ENCODE measurements at places on chromosomes 1 and 21.

- DNase-seq, result no peak
Measured at GRCh38 chr1:156146769-156147405, 6.5 kb upstream of the SEMA4A start.

- DNase-seq, result peak; percentile 70
Measured at GRCh38 chr1:56584910-56585528, 5.7 kb upstream of the PLPP3 start.

- no peak for DNase-seq
Measured at GRCh38 chr1:235882816-235883215, 16.1 kb upstream of the LYST start.

DNA sequence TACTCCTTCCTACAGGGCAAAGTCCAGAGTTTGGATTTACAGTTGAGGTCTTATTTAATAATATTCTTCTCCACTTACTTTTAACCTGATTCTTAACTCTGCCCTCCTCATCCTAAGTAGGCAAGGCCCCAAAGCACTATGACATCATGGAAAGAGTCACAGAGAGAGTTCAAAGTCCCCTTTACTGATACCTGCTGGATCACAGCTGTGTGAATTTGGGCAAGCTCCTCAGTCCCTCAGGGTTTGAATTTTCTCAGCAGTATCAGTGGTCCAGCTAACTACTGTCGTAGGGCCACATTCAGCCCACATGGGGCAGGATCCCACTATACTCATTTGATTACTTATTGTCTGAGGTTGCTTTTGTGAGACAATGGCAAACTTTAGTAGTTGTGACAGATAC lies 16.0 kb downstream of the TYW3 start:
- no peak for DNase-seq

- DNase-seq, result no peak
Measured at GRCh38 chr1:184379111-184379752, 7.6 kb upstream of the C1orf21 start.

DNA sequence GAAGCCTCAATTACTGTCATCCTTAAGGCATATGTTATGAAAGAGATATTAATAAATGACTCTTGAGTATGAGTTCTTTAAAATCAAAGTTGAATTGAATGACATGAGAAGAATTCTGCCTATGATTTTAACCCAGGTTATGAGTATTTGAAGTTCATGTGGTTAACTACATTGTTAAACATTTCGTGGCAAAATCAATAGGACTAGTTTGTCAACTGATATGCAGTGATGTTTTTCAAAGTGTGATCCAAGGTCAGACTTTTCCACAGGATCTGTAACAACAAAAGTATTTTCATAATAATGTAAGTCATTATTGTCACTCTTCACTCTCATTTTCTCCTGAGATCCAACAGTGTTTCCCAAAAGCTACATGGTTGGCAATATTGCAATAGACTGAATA lies 189.5 kb downstream of the DENND1B start:
- DNase-seq, result no peak

DNA sequence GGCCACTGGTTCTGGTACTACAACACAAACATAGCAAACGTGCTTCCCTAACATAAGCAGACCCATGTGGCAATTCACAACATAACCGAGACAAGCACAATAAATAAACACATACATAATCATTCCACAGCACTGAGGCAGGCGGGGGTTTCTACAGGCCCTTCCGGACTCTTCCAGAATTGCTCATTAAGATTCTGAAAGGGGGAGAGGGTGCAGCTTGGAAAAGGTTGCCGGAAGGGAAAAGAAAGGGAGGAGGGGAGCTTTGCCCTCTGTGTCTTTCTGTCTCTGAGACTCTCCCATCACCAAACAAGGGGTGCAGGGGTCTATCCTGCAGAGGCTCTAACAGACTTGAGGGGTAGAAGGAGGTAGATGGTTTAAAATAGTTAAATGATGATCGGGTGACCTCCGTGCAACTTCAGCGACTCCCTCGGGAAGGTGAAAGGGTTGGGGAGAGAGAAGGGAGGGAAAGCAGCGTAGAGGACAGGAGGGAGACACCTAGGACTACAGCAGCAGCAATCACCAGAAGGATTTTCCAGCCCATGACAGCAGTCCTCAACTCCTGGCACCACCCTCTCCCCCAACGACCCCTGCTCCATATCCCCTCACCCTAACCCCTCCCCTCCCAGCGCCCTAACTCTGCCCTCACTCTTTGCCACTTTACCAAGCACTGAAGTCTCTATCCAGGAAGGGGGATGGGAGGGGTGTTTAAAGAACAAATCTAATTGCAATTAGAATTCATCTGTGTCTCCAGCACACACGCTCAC lies 365.5 kb upstream of the ESRRG start:
- peak; percentile 4 for DNase-seq

- DNase-seq, result peak; percentile 6
Measured at GRCh38 chr1:64608005-64608650, 136.7 kb upstream of the RAVER2 start.

GRCh38 chr21:29939924-29940275 lies at the start of gene GRIK1:
Gene GRIK1, minus strand, starts transcription at chr21:29939996.
- DNase-seq, result peak; percentile 6

DNA sequence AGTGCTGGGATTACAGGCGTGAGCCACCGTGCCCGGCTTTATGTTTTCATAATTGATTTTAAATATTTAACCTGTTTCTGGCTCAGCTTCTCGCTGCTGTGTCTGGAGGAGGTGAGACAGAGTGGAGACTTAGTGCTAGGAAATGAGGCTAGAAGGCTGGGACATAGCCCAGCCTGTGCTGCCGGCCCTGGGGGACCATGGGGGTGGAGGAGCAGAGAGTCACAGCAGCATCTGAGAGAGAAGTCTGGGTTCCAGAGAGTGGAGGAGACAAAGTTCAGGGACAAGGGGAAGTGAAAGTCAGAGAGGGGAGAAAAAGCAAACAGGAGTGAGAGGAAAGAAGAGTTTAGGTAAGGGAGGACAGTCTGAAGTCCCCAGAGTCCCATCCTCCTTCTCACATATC lies 71.9 kb downstream of the LHX9 start:
- no peak for DNase-seq

- DNase-seq, result no peak
Measured at GRCh38 chr1:29677028-29678024, 441.0 kb downstream of the PTPRU start.

- DNase-seq, result no peak
Measured at GRCh38 chr21:42337276-42337675, 13.5 kb downstream of the TFF2 start.

GRCh38 chr21:42480736-42481135 lies 15.3 kb downstream of the RSPH1 start:
- no peak for DNase-seq

DNA sequence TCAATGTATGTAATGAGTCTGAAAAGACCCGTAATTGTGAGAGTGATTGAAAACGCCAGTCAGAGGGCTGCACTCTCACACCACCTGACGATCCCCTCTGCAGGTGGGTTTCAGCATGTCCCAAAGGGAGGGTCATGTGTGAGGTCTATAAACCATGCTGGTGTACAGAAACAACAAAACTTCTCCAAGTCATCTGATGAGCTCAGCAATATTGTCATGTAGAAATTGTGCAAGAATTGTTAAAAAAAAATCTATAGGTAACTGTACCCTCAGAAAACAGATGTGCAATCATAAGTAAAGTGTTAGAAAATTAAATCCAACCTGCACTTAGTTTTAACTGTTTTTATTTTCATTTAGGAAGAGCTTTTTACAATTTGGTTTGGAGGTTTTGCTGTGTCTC lies 152.5 kb downstream of the PCBP3 start:
- DNase-seq, result no peak

DNA sequence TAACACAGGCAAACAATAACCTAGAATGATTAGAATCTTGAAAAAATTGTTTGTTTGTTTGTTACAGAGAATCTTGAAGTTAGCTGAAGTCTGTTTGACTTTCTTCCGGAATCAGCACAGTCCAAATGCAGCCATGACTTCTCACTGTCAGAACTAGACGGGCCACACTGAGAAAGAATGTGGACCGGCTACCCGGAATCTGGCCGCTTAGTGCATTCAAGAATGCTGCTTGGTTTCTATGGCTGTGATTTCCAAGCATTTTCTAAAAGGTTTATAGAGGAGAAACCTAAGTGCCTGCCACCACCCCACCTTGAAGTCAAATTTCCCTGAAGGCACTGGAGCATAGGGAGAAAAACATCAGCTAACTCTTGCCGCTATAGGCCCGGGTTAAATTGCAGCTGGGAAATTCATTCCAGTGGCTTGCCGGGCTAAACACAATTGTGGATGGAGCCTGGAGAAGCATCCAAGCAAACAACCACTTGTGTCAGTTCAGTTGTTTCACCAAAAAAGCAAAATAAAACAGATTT lies 231.1 kb downstream of the DISC1 start:
- no peak for DNase-seq

- DNase-seq, result peak; percentile 50
Measured at GRCh38 chr1:208438112-208438699, 194.0 kb upstream of the PLXNA2 start.

DNA sequence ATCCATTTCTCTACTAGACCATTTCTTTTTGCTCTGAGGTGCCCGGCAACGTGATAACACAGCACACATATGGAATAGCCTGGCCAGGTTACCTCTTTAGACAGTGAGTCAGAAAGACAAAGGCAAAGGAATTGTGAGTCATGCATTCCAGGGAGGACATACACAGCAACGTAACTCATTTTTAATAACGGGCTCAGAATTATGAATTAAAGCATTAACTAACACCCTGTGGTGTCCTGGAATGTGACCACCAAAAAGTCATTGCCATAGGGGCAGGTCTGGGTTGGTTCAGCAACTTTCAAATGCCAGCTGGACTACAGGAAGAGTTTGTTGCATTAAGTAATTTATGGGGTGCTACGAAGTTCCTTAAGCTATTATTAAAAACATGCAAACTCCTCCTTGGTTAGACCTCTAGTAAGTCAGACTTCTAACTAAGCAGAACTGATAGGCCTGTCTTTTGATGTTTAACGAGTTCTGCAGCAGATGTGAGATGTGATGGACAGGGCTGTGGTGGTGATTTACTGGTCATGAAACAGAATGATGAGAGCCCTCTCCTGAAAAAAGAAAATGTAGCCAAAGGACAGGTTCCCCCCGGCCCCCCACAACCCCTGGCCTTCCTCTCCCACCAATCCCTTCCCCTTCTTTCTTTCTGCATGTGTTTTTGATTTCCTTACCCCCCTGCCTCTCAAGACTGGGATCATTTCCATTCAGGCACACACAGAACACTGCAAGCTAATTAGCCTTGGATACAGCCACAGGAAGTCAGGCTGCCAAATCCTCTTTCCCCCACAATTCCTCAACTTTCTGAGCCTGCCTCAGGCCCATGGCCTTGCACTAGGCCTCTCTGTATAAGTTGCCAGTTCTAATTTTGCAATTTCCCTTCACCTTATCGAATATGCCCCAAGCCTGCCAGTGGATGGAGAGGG lies 88.9 kb upstream of the HAO2 start:
- peak; percentile 92 for DNase-seq

DNA sequence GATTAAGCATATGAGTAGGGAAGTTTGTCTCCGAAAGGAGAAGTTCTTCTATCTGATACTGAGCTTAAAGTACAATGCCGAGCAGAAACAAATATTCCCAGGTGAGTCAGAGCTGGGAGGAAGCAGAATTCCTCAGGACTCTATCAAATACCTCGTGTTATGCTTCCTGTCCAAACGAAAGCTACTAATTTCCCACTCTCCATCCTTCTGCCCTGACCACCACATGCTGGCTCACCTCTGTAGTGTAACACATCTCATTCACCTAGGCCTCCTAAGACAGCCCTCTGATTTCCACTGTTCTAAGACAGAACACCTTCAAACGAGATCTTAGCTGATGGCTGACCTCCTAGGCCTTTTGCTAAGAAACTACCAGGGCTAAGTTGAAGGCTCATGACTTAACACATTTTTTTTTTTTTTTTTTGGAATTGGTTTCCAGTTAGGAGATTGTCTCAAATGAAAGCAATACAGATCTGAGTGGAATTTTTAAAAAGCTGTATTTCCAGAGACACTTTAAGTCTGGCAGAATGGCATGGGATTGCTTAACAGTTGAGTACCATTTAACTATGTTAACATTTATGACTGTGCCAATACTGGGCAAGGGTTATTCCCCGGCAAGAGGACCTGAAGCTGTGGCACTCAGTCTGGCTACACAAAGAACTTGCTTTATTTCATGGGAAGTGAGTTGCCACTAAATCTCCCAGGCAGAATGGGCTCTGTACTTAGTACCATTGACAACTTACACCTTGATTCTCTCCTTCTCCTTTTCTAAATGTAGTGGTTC lies 583.4 kb downstream of the DPYD start:
- DNase-seq, result peak; percentile 30

- no peak for DNase-seq
Measured at GRCh38 chr1:65581119-65581518, 160.7 kb downstream of the LEPR start.
